K562 (cell line): ENCODE measurements at places on chromosomes 12 and 14. TPM values are rescaled to one million over a fixed set of nuclear protein-coding genes. Genes with fewer than 3 reads are reported as not detected.

- H3K27ac ChIP-seq: no peak overlapping the region
- H3K27me3 ChIP-seq: no peaks in the 10 kb centered on the region
- DNase-seq: no peak
- H3K4me1 ChIP-seq: no peaks in the 10 kb centered on the region
Measured at GRCh38 chr12:58930770-58931324, 10.5 kb upstream of the LRIG3 start.

DNA sequence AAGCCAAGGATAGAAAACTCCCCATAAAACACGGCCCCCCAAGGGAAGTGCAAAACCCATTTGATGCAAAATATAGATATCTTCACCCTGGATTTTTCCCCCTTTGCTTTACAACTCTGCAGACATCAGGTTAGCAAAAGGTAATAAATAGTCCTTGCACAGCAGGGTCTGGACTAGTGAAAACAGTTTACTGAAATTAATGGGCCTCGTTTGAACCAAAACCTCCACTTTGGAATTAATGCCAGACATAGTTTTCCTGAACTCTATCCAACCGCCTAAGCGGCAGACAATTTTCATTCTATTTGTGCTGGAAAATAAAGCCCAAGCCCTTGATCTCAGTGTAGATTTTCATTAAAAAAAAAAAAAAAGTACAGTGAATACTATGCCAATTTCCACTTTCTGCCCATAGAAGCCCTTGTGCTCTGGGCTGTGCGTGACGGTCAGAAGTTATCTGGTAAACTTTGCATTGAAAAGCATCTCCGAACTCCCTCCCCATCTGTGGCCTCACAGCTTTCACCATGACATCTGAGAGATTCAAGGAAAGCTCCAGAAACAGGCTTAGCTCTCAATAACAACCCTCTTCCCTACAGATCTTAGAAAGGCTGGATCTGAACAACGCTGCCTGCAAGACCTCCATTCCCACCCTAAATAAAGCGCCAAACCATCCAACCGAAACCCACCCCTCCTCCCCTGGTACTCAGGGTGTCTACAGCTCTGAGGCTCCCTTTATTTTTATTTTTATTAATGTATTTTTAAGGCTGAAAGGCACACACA is 11.0 kb upstream of the IRF2BPL start:
- DNase-seq: no peak
- peak overlapping the region; percentile 96 for H3K27ac ChIP-seq
- H3K4me1 ChIP-seq: peaks cover 66% of the 10 kb centered on the region
- H3K36me3 ChIP-seq: no peaks in the 10 kb centered on the region
- no peaks in the 10 kb centered on the region for H3K27me3 ChIP-seq

DNA sequence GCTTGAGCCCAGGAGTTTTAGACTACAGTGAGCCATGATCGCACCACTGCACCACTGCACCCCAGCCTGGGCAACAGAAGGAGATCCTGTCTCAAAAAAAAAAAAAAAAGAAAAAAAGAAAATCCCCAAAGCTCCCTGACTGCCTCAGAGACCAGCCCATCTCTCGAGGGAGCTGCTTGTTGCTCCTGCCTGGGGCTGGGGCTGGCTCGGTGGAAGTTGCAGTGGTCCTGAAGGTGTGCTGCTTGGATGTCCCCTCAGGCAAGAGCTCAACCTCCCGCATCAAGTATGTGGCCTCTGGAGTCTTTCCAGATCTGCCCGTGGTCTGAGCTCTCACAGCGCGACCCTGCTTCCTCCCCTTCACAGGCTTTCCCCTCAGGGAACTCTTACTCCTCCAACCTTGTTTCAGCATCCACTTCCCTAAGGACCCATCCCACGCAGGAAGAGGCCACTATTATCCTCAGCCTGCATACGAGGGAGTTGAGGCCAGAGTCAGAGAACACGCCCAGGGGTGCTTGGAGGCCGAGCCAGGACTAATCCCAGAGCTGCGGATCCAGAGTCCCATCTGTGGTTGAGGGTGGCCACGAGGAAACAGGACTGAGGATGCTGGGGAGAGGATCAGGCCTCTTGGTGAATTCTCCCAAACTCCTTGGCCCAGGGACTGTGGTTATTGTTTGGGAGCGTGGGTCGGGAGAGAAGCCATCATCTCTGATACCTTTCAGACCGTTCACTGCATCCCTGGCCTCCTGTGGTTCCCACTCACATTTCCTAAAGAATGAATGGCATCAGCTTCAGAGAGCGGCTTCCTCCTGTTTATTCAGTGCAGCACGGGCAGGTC is 624.6 kb downstream of the AACS start:
- H3K4me1 ChIP-seq: no peaks in the 10 kb centered on the region
- no peaks in the 10 kb centered on the region for H3K27me3 ChIP-seq
- H3K36me3 ChIP-seq: no peaks in the 10 kb centered on the region
- H3K27ac ChIP-seq: no peak overlapping the region
- H3K4me3 ChIP-seq: no peak overlapping the region

DNA sequence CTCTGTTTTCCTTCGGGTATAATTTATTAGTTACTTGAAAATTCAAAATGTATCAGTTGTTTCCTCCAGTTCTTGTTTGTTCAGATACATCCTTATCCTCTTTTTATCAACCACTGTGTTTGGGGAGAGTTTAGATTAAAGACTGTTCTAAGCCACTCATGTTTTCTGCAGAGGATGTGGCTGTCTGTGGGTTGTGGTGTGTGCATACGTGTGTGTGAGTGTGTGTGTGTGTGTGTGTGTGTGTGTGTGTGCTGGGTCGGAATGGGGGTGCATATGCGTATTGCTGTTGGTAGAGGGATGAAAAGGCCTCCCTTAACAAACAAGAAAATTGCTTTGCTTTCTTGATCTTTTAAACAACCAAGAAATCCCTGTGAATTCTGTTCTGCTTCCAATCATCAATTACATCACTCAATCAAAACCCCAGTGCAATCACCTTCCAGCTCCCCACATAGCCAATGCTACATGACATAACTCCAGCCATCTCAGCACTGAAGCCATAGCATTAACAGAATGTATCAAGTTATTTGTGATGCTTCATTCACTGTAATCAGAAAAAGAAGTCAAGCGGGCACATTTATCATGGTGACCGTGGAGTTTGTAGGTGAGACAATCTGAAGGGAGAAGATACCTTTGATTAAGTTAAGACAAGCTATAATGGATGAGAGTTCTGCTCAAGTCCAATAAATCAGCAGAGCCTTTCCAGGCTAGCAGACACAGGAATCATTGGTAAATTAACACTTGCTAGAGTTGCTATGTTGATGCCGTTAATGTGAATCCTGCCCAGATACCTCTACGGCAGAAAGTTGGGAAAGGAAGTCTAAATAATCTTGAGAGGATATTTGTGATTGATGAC is 131.9 kb downstream of the RMST start:
- no peaks in the 10 kb centered on the region for H3K27me3 ChIP-seq
- no peak overlapping the region for H3K4me3 ChIP-seq
- H3K36me3 ChIP-seq: no peaks in the 10 kb centered on the region
- H3K27ac ChIP-seq: no peak overlapping the region

DNA sequence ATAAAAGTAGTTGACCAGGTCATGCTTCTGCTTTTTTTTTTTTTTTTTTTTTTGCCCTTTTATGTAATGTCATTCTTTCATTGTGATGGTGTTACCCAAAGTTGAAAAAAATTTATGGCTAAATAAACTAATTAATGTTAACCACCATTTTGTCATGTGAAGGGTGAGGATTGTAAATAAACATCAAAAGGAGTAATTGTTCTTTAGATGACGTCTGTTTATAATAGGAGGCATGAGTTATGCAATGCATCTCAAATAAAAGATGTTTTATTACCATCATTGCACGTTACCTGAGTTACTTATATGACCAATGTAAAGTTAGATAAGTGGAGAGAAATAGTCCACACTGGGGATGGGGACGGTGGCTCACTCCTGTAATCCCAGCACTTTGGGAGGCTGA is 349.9 kb upstream of the PDE3A start:
- DNase-seq: no peak
- H3K4me3 ChIP-seq: no peak overlapping the region
- no peaks in the 10 kb centered on the region for H3K4me1 ChIP-seq
- no peak overlapping the region for H3K27ac ChIP-seq
- no peaks in the 10 kb centered on the region for H3K27me3 ChIP-seq

The LYZ gene
- 27.2 and 37.0 TPM in 2 replicates for polyA plus RNA-seq

The ARHGEF40 gene
- 4.6 and 4.7 TPM in 2 replicates for polyA plus RNA-seq

- DNase-seq: no peak
- H3K4me1 ChIP-seq: peaks cover 4% of the 10 kb centered on the region
- no peak overlapping the region for H3K27ac ChIP-seq
- no peaks in the 10 kb centered on the region for H3K27me3 ChIP-seq
- no peaks in the 10 kb centered on the region for H3K36me3 ChIP-seq
- H3K4me3 ChIP-seq: no peak overlapping the region
Measured at GRCh38 chr14:92753250-92753649, 4.8 kb upstream of the LGMN start.

The CTDSP2 gene
- 62.5 and 64.5 TPM in 2 replicates for polyA plus RNA-seq

The PLEKHD1 gene
- not detected in 2 replicates for polyA plus RNA-seq

DNA sequence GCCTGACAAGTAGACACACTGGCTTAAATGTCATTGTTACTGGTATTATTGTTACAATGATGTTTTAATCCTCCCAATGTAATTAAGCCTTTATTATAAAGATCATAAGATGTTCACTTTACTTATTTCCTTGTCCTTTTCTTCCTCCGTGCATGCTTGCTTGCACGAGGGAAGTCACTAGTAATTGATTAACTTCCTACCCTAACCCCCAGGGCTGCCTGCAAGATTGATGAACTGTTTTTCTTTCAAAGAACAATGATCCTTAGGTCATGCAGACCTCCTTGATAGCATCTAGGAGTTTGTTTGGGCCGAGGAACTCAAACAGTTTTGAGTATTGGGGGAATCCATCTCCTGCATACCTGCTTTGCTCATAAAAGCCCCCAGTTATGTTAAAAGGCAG is 43.0 kb downstream of the GLRX5 start:
- DNase-seq: no peak
- H3K4me3 ChIP-seq: no peak overlapping the region
- H3K27me3 ChIP-seq: no peaks in the 10 kb centered on the region; the same call in 2 of the 3 replicates
- no peak overlapping the region for H3K27ac ChIP-seq
- H3K36me3 ChIP-seq: no peaks in the 10 kb centered on the region

GRCh38 chr14:93155667-93156066 is 29.0 kb downstream of the MOAP1 start:
- no peaks in the 10 kb centered on the region for H3K36me3 ChIP-seq
- no peak overlapping the region for H3K4me3 ChIP-seq
- H3K27me3 ChIP-seq: no peaks in the 10 kb centered on the region
- DNase-seq: no peak
- H3K27ac ChIP-seq: no peak overlapping the region
- no peaks in the 10 kb centered on the region for H3K4me1 ChIP-seq

The KIF21A gene
- 18.3 and 19.3 TPM in 2 replicates for polyA plus RNA-seq

DNA sequence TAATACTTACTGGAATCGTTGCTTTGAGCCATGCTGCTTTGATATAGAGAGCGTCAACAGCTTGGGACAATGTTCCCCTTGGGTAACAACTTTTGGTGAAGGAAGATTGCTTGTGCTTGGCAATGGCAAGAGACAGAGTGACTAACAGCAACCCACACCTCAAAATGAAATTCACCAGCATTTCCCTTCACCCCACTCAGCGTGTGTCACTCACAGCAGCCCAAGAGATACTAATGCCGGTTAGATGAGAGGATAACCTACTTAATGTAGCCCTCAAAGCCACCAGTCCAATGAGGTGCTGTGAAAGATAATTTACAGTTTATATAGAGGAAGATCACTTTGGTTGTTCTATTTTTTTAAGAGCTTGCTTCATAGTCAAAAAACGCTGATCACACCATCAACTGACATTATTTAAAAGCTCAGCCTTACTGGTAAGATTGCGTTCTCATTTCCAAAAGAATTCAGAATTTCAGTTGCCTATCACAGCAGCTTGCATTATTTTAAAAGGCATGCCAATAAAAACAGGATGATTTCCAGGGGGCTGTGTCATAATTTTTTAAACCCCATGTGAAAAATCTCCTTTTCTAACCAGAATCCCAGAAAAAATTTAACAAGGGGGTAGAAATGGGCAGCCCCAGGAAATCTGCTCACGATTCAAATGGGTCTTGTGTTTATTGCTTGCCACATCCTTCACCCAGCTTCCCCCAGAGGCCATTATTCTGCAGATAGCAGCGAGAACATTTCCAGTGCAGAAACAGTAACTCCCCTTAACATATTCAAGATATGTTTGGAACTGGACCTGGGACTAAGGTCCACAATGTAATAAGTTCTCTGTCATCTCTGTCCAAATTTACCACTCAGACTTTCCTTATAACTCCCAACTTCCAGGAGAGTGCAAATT is at the start of gene IL26:
IL26 (minus strand) TSS at position 235 of the 901 bp plus-strand sequence; CDS start at position 181, 54 bp downstream.
- no peaks in the 10 kb centered on the region; the same call in 2 of the 3 replicates for H3K4me1 ChIP-seq
- no peak within 1 kb of the TSS for H3K27ac ChIP-seq
- H3K4me3 ChIP-seq: no peak within 1 kb of the TSS
- peaks cover 3% of the 10 kb centered on the region; the same call in 1 of the 2 replicates for H3K27me3 ChIP-seq
- no peak for DNase-seq
- no peaks in the 10 kb centered on the region for H3K36me3 ChIP-seq

DNA sequence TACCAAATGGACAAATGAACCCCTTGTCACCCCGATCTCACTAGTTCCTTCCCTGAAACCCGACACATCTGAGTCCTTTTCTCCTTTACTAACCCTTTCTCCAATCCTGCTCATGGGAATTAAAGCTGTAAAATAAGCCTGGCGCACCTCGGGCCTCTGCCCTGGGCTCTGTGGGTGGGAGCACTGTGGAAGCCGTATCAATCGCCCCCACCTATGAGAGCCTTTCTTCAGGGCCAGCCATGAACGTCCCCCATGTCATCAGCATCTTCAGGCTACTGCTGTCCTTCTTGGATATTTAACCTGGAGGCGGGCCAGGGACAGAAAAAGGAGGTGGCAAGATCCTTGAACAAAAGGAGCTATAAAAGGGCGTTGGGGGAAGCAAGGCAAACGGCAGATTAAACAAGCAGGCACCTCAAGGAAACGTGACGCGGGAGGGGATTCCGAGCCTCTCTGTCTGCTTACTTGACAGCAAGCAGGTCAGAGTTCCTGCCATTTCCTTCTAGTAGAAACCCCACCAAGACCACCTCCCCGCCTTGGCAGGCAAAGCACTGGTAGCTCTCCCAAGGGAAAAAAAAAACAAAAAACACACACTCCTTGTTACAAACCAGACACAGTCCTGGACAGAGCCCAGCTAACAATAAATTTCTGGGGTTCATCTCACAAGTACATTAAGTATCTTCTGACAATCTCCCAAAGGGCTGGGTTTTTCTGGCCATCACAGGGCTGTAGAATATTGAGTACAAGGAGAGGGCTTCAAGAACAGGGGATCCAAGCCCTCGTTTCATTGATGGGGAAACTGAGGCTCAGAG is 62.9 kb downstream of the DPF3 start:
- H3K36me3 ChIP-seq: no peaks in the 10 kb centered on the region
- DNase-seq: no peak
- no peak overlapping the region for H3K27ac ChIP-seq
- H3K27me3 ChIP-seq: peaks cover 4% of the 10 kb centered on the region; the same call in 1 of the 2 replicates

GRCh38 chr14:86936556-86936955 is 1056.4 kb downstream of the GALC start:
- DNase-seq: no peak
- no peak overlapping the region for H3K4me3 ChIP-seq
- H3K4me1 ChIP-seq: no peaks in the 10 kb centered on the region

The TESPA1 gene
- polyA plus RNA-seq: 2.1 and 3.3 TPM in 2 replicates

The GLS2 gene
- polyA plus RNA-seq: not detected in 2 replicates
